Osteocyte (in vitro differentiated cells): ENCODE measurements at places on chromosomes 12 and 14. TPM values are rescaled to one million over a fixed set of nuclear protein-coding genes. Genes with fewer than 3 reads are reported as not detected.

CIDEB gene
- total RNA-seq: not detected in 2 replicates

SLC6A13 gene
- total RNA-seq: 0.43 TPM in 1 of 2 replicates, not detected in the other

AHNAK2 gene
- 145 and 183 TPM in 2 replicates for total RNA-seq

TAS2R19 gene
- 3.7 and 5.2 TPM in 2 replicates for total RNA-seq

GALNT8 gene
- 0.16 and 0.21 TPM in 2 replicates for total RNA-seq
